ENCODE measurements at places on chromosomes 4 and X.

DNA sequence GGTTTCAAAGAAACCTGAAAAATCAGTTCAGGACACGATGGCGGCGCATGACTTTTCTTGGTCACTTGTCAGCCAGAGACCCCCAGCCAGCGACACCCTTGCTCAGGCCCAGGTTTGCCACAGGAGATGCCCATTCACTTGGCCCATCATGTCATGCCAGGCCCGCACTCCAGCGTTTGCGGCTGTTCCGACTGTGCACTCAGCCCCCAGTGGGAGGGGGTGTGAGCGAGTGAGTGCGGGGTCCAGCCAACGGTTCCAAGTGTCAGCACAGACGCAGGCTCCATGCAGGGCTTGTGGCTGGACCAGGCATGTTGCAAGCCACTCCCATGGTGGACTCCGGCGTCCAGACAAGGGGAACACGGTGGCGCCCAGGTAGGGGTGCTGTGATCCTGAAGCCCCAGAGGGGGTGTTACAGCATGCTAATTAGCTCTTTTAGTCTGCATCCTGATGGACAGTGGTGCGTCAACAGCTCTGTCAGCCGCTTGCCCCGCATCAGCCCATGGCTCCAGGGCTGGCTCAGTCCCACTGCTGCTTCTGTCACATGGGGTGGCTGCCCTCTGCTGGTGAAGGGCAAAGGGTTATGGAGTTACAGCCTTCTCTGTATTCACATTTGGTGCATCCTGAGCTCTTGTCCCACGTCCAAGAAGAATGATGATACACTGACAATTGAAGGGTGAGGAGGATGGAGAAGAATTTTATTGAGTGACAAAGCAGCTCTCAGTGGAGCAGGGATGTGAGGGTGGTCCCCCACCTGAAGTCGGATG, 3.7 kb upstream of the MAEA start:
- peak; percentile 92 for DNase-seq

GRCh38 chrX:125405339-125405738, 85.7 kb downstream of the TEX13C start:
- DNase-seq: no peak

DNA sequence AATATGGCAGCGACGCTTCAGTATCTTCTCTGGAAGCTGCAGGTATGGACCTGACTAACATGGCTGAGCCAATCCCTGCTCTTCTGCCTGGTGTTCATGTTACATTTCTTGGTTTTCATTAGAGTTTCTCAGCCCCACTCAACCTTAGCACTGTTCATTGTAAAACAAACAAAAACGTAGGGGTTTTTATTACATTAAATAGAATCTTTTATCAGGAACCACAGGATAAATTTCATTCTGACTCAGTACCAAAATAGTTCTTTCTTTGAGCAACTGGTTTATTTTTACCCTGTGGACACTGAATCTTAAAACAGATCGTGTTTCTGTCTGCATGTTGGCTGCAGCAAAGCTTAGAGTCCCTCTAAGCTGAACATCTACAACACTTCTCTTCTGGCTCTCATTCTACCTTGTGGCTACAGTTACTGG, 27.1 kb downstream of the FHIP1A start:
- DNase-seq: no peak

GRCh38 chr4:89939994-89940393, 45.3 kb downstream of the MMRN1 start:
- no peak for DNase-seq

- no peak for DNase-seq
Measured at GRCh38 chr4:147343692-147344091, 137.2 kb upstream of the EDNRA start.

GRCh38 chr4:162170509-162170908, 6.7 kb upstream of the FSTL5 start:
- DNase-seq: no peak

GRCh38 chr4:150278206-150278605, 200.0 kb downstream of the DCLK2 start:
- DNase-seq: no peak

DNA sequence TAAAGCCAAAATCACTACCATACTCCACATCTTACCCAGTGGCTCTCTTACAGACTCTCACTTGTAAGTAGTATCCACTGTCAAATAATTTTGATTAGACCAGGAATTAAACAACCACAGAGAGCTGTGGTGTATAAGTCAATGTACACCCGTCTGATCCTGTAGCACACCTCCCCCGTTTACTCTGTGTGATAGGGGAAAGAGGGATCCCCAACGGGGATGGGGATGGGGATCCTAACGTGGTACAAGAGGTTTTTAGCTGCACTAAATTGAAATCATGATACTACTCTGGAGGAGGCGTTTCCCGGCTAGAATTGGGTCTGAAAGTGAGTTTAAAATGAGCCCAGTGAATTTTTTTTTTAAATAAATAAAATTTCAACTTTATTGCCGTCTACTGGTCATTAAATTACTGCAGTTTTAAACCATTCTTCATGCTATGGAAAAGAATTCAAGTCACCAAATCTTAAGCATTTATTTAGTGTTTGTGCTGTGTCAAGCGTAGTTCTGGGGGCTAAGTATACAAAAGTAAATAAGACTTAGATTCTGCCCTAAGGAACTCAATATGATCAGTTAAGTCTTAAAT, 76.6 kb downstream of the INTS12 start:
- DNase-seq: no peak

GRCh38 chr4:81722290-81722851, 250.7 kb upstream of the RASGEF1B start:
- no peak for DNase-seq

- no peak for DNase-seq
Measured at GRCh38 chr4:53994382-53995102, 69.9 kb downstream of the CHIC2 start.

DNA sequence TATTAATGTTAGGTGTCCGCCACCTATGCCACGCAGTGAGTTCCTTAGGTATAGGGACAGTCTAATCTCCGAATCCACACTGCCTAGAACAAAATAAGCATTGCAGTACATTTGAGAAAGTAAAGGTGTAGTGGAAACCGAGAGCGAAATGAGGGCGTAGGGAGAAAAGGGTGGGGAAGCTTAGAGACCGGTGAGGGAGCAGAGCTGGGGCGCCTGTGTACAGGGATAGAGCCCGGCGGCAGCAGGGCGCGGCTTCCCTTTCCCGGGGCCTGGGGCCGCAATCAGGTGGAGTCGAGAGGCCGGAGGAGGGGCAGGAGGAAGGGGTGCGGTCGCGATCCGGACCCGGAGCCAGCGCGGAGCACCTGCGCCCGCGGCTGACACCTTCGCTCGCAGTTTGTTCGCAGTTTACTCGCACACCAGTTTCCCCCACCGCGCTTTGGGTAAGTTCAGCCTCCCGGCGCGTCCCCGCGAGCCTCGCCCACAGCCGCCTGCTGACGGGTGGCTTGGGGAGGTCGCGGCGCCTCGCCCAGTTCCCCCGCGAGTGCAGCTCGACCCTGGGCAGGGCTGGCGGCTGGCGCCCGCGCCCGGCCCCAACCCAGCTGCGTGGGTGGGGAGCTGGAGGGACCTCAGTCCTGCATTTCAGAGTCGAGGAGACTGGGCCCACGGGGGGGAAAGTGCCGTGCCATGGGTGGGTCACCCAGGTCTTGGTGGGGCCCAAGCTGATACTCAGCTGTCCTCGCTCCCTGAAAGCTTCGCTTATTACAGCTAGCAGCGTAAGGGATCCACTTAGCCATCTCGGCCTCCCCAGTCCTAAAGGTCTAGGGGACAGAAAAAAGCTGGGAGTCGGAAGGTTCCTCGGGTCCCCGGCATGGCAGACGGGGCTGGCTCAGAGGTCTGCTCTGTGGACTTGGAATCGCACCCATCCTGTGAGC, at the start of gene ANXA3:
ANXA3 (plus strand) TSS at position 351 of the 932 bp plus-strand sequence. CDS start 2,704 bp downstream, outside the sequence.
- peak; percentile 90 for DNase-seq

GRCh38 chr4:97548186-97548585, 595.1 kb downstream of the STPG2 start:
- DNase-seq: no peak

All from islet precursor cell (in vitro differentiated cells).